ENCODE measurements at places on chromosomes 3 and 15.
A peak's percentile ranks its signal among the peaks of the same experiment; 100 is the strongest.

- DNase-seq: no peak
Observed at GRCh38 chr15:41122849-41123248, 6.8 kb upstream of the INO80 start.

DNA sequence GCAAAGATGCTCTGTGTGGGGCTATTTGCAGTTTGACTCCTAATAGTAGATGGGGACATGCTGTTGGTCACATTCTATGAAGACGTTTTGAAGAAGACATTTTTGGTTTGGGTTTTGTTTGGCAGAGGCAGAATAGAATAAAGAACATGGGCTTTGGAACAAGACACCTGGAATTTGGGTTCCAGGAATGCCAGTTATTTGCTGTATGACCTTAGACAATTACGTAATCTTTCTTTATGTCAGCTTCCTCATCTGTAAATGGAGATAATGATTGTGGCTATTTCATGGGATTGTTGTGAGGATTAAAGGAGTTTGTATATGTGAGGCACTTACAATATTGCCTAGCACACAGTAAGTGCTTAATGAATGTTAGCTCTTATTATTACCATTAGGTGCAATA lies 91.6 kb downstream of the MESD start:
- DNase-seq: no peak

DNA sequence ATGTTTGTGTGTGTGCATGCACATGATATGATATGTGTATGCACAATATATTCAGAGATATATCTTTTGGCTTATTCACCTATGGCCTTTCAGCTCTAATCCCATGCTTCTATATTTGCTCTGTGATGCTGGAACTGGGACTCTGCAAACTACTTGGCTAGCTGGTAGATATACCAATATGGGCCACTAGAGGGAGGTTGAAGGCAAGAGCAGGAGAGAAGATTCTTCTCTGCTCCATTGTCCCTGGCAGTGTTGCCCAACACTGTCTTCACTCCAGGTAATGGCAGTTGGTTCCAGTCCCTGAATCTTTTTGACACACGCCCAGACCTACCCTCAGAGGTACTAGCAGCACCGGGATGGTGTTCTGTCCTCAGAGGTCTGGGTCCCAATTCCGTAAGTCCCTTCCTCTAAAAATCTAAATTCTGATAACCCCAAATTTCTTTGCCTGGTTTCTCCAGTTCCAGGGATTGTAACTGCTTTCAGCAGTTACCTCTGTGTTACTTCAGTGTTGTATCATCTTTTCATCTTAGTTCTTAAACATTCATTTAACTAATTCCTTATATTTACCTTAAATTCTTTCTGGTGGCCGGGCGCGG lies 44.7 kb downstream of the GTPBP8 start:
- peak; percentile 67 for DNase-seq

DNA sequence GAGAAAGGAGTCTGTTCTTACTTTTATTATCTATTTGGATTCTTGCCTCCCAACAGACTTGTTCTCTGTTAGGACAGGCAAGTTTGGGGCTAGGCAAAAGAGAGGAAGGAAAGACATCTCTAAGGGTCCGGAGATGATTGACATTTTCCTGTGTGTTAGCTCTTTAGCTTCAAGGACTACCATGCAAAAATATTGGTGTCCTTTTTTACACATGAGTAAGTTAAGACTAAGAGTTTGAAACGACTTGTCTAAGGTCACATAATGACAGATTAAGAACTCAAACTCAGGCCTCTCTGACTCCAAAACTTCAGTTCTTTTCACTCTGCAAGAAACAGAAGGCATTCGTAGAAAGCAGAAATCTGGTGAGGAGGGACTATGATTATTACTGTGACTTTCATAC lies 5.9 kb downstream of the LMCD1 start:
- peak; percentile 8 for DNase-seq

DNA sequence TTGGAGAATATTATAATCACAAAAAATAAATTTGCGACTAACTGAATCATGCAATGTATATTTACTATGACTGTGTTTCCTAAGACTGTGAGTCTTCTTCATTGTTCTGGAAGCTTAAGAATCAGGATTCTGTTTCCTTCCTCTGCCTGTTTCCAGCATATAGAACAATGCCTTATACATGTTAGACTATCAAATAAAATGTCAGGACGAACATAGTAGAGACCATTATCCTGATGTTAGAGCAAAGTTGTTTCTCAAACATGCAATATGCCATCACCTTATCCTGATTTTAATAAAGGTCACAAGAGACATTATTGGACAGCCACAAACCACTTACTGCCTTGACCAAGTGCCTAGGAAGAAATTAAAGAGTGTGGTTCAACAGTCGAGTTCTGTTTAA lies 457.4 kb upstream of the AGTR1 start:
- no peak for DNase-seq

- DNase-seq: no peak
Observed at GRCh38 chr3:103968751-103969150, 1398.0 kb upstream of the ALCAM start.

GRCh38 chr3:127799476-127800222 lies 22.7 kb downstream of the MGLL start:
- DNase-seq: peak; percentile 95

- DNase-seq: no peak
Observed at GRCh38 chr15:57555270-57555669, 36.4 kb upstream of the MYZAP start.

- DNase-seq: no peak
Observed at GRCh38 chr15:25848784-25849156, 14.4 kb downstream of the ATP10A start.

GRCh38 chr3:50473768-50474167 lies 29.7 kb downstream of the CACNA2D2 start:
- DNase-seq: no peak

DNA sequence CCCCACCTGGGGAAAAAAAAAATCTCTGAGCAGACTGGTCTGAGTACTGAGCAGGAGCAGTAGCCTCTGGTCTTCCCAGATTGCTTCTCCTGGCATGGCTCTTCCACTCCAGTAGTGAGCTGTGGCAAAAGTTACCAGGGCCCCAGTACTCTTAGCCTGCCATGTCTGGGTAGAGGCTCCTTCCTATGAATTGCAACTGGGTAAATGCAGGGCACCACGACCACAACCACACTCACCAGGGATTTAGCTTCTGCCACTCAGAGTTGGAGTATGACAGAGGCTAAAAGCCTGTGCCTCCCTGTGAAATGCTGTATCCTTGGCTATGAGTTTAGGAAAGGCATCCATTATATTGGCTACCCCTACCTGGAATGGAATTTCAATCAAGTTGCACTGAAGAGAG lies 67.9 kb upstream of the CCDC54 start:
- no peak for DNase-seq

- no peak for DNase-seq
Observed at GRCh38 chr15:89436560-89437311, 59.6 kb downstream of the RHCG start.

- DNase-seq: no peak
Observed at GRCh38 chr3:42819351-42819965, 10.2 kb downstream of the ACKR2 start.

GRCh38 chr15:78107471-78107870 lies 15.1 kb downstream of the SH2D7 start:
- DNase-seq: no peak

GRCh38 chr3:114649331-114649730 lies 355.5 kb downstream of the TIGIT start:
- DNase-seq: peak; percentile 52

DNA sequence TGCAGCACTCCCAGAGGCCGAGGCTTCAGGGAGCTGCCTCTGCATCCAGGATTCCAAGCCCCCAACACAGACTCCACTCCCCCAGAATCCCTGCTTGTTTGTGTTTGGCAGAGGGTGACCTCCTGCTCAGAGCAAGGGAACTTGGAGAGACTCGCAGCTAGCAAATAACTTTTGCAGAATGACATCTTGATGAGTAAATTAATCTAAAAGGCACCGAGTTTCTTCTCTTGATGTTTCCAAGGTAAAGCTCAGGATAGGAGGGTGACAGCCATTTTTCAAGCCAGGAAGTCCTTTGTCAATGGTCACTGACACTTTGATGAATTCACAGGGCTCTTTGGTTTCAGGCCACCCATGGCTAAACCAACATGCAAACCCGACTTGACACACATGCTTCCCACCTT lies 523.0 kb downstream of the NTRK3 start:
- no peak for DNase-seq

DNA sequence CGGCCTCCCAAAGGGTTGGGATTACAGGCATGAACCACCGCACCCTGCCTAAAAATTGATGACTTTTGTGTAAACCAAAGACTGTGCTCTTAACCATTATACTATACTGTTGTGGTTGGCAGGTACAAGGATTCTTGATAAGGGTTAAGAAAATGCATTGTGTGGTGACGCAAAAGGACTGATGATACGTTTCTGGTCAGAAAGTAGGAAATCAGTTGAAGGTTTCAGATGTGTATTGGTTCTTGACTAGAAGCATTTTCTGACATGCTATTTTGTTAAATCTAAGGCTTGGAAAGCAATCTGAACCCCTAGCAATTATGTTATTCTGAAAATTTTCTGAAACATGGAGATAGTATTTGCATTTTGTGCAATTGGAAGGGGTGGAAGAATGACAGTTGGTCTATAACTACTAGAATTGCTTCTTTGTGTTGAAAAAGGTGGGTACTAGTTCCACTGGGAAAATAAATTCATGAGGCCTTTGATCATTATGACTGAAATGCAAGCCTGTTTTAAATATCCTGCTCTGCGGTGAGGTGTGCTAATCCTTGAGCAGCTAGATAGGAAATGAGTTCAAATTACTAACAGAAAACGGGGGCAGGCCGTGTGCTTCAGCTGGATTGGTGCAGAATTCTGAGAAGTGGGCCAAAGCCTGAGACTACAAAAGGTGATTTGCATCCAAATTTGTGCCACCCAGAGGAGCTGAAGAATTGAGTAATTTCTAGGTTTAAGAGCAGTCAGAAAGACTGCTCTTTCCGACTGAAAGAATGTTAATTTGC lies 66.0 kb upstream of the LRRFIP2 start:
- no peak for DNase-seq

- no peak for DNase-seq
Observed at GRCh38 chr15:23797747-23798446, 110.8 kb upstream of the NDN start.

DNA sequence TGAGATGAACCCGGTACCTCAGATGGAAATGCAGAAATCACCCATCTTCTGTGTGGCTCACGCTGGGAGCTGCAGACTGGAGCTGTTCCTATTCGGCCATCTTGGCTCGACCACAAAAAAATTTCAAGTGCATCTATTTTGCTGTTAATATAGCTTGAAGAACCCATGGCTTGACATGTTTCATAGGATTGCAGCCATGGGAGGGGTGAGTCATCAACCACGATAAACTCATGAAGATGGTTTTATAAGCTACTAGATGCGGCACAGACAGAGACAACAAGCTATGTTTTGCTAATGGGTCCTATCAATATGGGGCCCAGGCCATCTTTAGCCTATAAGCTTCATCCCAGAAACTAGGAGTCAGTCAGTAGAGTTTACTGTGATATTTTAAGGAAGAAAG lies 100.4 kb upstream of the PHLDB2 start:
- DNase-seq: peak; percentile 75

GRCh38 chr15:41983221-41983620 lies 10.9 kb upstream of the EHD4 start:
- DNase-seq: no peak

GRCh38 chr3:115790759-115791158 lies 167.4 kb downstream of the GAP43 start:
- DNase-seq: peak; percentile 99

DNA sequence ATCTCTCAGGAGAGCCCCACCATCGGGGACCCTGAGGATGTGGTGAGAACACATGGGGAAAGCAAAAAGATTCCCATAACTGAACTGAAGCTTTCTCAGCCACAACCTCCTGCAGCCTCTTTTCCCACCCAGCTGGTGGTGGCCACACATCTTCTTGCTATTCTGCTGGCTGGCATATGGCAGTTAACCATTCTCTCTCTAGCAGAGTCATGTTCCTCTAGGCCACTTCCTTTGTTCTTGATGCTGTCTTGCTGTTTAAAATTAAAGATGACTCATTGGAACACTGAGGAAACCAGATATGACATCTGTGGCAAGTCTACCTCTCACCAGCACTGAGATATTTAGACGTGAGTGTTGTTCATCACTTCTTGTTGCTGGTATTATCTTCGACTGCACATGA lies 180.3 kb upstream of the ROBO2 start:
- no peak for DNase-seq

GRCh38 chr15:41714291-41714690 lies 54.1 kb downstream of the MGA start:
- no peak for DNase-seq

GRCh38 chr3:42057561-42058211 lies 33.5 kb upstream of the TRAK1 start:
- DNase-seq: no peak

GRCh38 chr3:32293903-32294302 lies 55.4 kb downstream of the CMTM8 start:
- no peak for DNase-seq

- DNase-seq: peak; percentile 81
Observed at GRCh38 chr15:101795455-101795854, 7.9 kb upstream of the OR4F6 start.

- peak; percentile 21 for DNase-seq
Observed at GRCh38 chr3:17686613-17687012, 55.8 kb downstream of the TBC1D5 start.

Data from fibroblast of mammary gland (primary cell).